Naive thymus-derived CD8-positive, alpha-beta T cell (primary cell): ENCODE measurements at places on chromosomes 7 and 10.

GRCh38 chr7:133940368-133940767 is 186.8 kb upstream of the LRGUK start:
- no peak for DNase-seq

DNA sequence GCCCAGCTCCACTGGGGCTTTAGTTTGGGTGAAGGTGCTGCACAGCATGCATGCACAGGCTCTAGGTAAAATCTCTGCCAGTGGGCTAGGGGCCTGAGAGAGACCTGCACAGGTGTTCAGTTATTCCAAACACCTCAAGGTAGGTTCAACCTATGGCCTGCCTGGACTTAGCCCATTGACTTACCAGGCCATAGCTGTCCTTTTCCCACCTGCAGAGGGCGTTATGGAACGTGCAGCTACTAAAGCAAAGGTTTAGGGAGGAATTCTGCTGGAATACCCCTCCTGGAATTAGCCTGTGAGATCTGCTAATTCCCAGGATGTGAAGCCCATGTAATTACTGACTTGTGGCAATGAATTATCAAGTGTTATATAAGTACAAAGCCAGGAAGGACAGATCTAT is 3.6 kb downstream of the VWC2 start:
- no peak for DNase-seq

- DNase-seq: no peak
Measured at GRCh38 chr10:29522061-29522855, 112.5 kb downstream of the SVIL start.

DNA sequence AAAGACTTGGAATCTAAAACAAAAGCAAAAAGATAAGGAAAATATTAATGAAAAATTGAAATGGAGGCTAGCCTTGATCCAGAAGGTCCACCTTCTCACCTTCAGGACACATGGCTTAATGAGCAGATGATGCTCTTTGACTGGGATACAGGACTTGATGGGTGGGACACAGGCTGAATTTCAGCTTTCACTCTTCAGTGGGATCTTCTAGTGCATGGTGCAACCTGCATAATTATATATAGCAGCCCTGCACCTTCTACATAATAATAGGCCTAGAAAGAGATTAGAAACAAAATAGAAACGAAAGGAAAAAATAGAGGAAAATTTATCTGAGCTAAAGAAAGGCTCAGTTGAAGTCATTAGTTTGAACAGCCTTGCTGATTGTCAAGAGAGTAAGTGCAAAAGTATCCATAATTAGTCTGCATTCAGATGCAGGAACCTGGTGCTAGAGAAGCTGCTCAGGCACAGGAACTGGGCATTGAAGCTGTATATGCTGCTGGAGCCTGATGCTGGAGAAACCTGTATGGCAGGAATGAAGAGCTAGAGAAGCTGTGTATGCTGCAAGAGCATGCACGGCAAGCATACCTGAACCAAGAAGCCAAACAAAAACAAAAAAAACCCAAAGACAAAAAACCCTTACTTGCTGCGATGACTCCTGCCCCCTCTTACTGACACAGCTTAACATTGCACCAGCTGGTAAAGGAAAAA is 19.4 kb downstream of the MKLN1 start:
- no peak for DNase-seq

GRCh38 chr7:5214236-5214635 is 24.2 kb downstream of the WIPI2 start:
- DNase-seq: no peak

DNA sequence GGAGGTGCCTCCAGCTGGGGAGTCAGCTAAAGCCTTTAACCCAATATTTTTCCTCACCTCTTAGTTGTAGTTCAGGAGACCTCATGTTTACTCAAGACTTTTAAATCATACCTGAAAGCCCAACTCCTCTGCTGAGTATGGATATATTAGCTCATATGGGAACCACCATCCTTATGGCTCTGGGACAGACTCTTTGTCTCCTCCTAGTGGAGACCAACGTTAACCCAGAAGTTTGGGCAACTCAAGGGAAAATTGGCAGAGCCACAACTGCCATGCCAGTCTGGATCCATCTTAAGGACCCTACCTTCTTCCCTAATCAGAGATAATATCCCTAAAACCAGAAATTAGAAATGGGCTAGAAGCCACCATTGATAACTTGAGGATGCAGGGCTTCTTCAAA is 80.8 kb downstream of the TMEM106B start:
- no peak for DNase-seq

DNA sequence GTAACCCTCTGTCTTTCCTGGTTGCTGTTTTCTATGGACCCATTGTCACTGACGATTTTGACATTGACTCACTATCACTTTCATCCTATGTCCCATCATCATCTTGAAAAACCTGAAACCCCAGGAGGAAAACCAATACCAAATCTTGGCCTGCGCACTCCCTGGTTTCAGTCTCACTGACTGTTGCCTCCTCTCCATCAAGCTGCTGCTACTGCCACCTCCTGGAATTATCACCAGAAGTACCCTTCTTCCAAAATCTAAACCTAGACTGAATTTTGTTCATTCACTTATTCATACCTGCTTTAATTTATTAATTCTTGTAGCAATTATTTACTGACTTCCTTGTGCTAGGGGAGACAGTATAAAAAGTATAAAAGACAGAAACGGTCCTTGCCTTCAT is 44.5 kb upstream of the ACBD5 start:
- peak; percentile 33 for DNase-seq

DNA sequence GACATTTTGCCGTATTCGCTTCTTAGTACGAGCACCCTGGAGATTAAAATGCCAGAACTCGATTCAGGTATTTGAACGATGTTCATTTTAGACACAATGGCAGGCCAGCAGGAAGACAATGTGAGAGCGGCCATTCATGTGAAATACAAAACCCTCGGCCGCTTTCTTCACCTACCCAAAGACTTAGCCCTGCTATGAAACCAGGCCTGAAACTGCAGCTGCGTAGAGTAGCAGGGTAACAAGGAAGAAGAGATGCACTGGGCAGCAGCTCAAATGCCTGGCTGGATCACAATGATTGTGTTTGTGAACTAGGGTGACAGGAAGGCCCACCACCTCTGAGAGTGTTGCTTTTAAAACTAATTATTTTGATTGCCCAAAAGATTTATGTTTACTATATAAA is 234.8 kb downstream of the TRIL start:
- no peak for DNase-seq

GRCh38 chr10:132624847-132625471 is 87.4 kb downstream of the INPP5A start:
- DNase-seq: no peak
